GM04503 (cell line): ENCODE measurements at places on chromosomes 4 and X.

DNA sequence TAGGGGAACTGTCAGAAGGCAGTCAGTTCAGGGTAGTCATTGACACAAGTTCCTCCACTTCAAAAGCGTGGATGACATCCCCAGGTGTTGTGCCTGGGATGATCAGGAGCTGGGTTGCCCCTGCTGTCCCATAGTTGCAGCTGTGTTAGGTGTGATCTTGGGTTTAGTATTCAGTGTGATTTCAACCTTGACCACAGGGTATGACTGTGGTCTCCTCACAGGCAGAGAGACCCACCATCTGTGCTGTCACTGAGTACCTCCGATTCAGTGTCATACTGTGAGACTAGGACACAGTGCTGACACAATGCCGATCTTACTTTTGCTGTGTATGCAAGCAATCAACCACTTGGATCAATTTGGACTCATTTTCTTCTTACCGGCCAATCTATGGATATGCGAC, 25.2 kb downstream of the FOXR2 start:
- no peak for DNase-seq

GRCh38 chr4:85784348-85784747, 309.4 kb downstream of the ARHGAP24 start:
- no peak for DNase-seq

- DNase-seq = no peak
Measured at GRCh38 chr4:16122784-16123183, 39.0 kb upstream of the PROM1 start.

DNA sequence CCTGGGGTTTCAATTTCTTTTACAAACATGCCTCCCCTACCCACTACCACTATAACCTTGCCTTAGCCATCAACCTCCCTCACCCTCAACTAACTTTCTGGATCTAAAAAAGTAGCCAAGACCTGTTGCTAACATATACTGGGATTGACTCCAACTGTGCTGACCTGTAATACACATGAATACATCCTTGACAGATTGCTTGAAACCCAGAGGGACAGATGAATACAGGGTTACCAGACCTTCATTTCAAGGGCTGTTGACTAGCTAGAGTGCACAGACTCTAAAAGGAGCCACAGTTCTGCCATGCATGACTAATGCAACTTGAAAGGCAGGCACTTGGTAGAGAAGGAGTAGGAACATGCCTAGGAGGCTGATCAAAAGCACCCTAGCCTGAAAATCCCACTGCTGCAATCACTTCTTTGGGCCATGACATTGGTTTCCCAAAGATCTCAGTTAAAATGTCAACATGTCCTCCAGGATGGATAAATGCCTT, 121.0 kb downstream of the PCDH19 start:
- no peak for DNase-seq

- DNase-seq = no peak
Measured at GRCh38 chr4:181443021-181443420, 800.2 kb upstream of the TENM3 start.

DNA sequence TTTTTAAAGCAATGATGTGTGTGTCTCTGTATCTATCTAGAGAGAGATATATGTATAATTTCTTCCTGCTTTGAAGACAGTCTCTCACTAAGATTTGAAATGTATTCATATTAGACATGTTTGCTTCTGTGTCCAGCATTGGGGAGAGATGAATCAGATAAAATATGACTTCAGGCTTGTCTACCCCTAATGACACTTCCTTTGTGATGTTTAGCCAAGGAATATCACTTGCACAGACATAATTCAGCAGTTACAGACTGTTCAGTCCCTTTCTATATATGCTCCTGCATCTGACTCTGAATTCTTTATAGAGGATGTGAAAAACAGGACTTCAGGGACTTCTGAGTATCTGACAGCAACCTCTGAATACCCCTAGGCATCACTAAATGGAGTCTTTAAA, 158.4 kb downstream of the DCLK2 start:
- no peak for DNase-seq

GRCh38 chr4:7198440-7199128, 6.2 kb downstream of the SORCS2 start:
- no peak for DNase-seq

DNA sequence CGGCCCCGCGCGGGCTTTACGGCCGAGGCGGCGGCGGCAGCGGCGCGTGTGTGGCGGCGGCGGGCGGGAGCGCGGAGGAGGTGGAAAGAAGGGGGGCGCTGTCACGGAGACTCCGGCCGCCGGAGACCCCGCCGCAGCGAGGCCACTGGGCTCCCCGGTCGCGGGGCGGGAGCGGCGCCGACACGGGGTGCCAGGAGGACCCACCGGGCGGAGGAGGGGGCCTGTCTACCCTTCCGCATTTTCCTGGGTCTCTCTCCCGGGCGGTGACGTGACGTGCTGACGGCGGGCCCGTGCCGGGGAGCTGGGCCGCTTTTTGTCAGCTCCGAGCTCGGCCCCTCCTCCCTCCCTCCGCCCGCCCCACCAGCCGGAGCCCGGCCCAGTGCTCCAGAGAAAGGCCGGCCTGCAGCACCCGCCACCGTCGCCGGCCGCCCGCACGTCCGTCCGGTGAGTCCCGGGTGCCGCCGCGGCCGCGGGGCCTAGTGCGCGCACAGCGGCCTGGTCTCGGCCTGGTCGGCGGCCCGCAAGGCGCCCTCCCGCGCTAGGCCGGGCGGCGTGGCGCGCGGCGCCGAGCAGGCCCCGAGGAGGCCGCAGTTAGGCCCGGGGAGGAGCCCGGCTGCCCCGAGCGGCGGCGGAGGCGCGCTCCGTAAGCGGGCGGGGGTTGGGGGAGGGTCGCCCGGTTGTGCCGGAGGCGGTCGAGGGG, at the start of gene ZFX:
TSS of gene ZFX (plus strand) at position 379 of the 700 bp plus-strand sequence. CDS start 23,014 bp downstream, outside the sequence.
- DNase-seq = no peak

DNA sequence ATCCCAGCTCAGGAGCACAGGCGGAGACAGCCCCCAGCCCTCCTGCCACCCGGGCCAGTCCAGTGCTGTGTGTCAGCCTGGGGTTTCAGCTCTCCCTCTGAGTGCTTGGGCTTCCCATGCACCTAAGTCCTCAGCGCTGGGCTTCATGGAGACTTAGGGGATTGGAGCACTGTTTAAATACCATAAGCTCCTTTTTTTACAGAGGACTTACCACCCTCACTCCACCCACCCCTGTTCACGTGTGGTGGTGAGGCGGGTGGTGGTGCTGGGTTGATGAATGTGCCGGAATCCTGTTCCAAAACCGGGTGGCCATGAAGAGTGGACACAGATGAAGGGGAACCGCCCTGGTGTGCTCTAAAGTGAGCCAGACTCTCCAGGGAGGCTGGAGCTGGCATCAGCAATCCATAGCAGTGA, 66.9 kb downstream of the PSAPL1 start:
- DNase-seq = no peak

DNA sequence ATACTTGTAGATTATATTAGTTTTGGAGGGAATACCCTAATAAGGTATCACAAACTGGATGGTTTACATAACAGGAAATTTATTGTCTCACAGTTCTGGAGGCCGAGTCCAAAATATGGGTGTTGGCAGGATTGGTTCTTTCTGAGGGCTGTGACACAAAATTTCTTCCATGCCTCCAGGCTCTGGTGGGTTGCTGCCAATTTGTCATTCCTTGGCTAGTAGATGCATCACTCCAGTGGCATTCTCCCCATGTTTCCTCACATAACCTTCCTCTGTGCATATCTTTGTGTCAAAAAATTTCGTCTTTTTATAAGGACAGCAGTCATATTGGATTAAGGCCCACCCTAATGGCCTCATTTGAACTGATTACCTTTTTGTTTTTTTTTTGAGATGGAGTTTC, 49.3 kb downstream of the APELA start:
- peak; percentile 80 for DNase-seq

DNA sequence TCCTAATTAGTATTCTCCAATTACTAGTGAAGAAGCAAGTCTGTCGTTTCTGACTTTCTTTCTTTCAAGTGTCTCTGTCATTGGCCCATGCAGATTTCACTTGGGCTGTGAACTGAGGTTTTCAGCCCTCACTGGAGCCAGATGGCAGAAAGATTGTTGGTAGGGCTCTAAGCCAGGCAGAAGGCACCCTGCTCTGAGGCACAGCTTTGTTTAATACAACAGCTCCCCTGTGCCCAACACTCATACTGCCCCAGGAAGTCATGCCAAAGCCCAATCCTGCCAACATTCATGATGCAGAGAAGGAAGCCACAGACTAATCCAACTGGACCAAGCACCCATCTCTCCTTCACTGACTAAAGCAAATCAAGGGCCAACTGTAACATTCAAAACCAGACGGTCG, 117.1 kb upstream of the FRG1 start:
- DNase-seq = no peak

- no peak for DNase-seq
Measured at GRCh38 chrX:8726031-8726652, 5.8 kb downstream of the ANOS1 start.

- DNase-seq = no peak
Measured at GRCh38 chr4:182227611-182228010, 15.6 kb upstream of the TENM3 start.

DNA sequence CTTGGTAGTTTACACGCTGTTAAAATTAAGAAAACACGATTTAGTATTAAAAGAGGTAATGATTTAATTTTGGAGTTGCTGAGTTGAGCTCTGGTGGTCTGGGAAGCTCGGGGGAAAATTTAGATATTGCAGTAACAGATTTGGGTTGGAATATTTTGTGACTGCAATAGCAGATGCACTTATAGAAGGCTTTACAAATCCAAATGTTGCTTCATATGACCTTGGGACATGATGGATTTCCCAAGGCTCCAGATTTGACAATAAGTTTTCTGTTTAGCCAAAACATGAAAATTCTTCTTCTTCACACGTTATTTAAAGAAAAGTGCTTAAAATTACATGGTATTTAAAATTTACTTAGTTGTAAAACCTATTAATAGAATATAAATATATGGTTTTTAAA, 302.0 kb downstream of the SPRY1 start:
- no peak for DNase-seq

DNA sequence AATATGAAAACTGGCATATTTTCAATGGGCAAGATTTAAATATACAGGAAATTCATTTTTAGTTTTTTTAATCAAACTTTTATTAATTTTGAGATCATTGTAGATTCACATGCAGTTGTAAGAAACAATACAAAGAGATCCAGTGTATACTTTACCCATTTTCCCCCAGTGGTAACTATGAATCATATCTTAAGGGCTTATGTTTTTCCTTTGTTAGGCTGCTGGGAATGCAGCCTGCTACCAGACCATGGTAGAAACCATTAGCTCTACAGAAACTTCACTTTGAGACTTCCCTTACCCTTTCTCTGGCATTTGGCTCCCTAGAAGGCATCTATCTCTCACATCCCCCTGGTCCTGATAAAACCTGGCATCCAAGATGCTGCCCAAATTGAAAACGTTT, 147.6 kb upstream of the EOLA2 start:
- no peak for DNase-seq

DNA sequence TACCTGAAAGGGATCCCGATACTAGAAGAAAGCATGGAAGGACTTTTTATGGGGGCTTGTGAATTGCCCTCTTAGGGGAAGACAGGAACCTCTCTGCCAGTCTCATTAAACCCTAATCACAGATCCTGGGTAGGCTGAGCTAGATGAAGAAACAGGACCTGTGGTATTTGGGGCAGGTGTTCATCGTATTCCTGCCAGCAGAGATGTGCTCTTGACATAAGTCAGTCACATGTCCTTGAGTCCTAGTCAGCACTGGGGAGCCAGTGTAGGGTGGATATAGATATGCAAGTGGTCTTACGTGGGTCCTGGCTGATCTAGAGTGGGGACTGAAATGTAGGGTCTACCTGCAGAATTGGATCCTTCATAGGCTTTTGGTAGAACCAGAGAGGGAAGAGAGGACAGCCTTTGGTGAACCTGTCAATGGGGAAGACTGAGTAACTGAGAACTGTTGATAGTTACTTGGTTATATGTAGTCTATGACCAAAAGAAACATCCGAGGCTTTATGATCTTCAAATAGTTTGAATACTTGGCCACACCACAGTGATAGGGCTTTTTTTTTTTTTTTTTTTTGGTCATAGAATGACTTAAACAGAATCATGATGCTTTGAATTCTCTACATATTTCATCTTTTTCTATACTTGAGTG, 63.5 kb upstream of the WDR1 start:
- peak; percentile 70 for DNase-seq

DNA sequence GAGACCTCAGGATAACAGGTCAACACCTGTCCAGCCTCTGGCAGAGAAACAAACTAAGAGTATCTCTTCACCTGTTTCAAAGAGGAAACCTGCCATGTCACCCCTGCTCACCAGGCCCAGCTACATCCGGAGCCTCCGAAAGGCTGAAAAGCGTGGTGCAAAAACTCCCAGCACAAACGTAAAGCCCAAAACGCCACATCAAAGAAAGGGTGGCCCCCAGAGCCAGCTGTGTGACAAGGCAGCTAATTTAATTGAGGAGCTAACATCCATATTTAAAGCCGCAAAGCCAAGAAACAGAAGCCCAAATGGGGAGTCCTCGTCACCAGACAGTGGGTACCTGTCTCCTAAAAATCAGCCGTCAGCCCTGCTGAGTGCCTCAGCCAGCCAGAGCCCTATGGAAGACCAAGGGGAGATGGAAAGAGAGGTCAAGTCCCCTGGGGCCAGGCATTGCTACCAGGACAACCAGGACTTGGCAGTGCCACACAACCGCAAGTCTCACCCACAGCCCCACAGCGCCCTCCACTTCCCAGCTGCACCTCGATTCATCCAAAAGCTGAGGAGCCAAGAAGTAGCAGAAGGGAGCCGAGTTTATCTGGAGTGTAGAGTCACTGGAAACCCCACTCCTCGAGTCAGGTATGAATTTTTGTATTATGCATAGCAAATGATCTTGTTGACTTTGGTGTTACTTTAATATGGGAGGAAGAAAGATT, 15.1 kb downstream of the PALLD start:
- DNase-seq = no peak

GRCh38 chr4:2043396-2044118, 15.6 kb upstream of the NAT8L start:
- no peak for DNase-seq

GRCh38 chrX:40132751-40133150, 35.0 kb upstream of the BCOR start:
- DNase-seq = no peak

GRCh38 chrX:140524556-140524955, 19.7 kb upstream of the SOX3 start:
- peak; percentile 26 for DNase-seq

DNA sequence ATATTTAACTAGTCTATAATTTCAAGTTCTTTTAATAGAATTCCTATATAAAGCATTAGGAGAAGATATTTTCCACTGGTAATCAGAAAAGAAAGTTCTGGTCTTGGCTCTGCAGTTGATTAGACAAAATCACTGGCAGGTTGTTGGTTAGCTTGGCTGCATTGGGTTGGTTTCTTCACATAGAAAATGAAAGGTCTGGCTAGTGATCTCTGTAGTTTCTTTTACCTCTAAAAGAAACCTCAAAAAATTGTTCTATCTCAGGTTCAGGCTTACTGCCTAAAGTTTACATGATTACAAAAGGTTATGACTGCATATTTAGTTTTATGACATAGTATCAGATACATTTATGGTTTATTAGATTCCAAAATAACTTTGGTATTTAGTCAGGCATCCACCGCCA, 95.8 kb upstream of the NAP1L5 start:
- no peak for DNase-seq
